ENCODE measurements at places on chromosomes 3 and 15.

GRCh38 chr3:12780751-12781150 is 15.7 kb upstream of the CAND2 start:
- no peak for DNase-seq

DNA sequence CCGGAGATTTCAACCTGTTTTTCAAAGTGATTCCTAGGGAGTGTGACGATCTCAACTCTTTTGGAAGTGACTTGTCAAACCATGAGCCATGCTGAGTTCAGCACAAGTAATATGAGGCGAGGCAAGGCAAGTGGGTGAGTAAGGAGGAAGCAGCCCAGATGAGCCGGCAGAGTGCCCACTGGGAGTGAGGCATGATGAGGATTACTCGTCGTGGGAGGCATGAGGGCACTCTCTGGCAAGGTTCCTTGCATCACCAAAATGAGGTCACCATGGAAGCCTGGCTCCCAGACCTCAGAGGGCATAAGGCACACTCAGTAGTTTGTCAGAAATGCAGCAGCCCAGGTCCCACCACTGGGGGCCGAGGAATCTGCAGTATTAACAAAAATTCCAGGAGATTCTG is 636.1 kb downstream of the MAGI1 start:
- DNase-seq: no peak

DNA sequence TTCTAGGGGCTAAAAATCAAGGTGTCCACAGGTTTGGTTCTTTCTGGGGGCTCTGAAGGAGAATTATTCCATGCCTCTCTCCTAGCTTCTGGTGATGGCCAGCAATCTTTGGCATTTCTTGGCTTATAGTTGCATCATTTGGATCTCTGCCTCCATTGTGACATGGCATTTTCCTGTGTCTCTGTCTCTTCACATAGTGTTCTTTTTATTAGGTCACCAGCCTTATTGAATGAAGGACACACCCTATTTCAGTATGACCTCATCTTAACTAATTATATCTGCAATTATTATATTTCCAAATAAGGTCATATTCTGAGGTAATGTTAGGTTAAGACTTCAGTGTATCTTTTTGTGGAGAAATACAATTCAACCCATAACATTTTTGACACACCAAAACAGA is 3.2 kb upstream of the GBE1 start:
- no peak for DNase-seq

GRCh38 chr3:72230774-72231379 is 445.9 kb upstream of the PROK2 start:
- no peak for DNase-seq

DNA sequence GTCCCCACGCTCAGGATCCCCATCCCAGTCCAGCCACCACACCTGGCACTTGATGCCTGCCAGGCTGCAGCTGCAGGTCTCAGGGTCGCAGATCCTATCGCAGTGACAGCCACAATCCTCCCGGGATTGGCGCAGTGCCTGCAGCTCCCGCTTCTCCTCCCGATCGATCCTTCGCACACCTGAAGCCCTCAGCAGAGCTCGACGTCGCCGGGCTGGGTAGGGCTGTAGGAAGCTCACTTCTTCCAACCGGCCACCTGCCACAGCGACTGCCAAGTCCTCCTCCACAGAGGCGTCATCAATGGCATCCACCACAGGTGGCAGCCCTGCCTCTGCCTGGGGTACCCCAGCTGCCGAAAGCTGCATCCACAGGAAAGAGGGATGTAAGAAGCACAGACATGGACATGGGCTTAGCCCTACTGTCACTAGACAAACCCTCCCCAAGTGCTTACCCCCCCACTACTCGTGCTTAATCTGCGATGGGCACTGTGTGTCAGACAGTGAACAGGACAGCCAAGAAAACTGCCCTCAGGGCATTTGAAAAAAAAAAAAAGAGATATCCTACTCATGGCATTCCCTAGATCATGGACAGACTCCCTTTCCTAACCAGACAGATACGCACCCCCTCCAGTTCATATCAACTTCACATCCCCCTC is 9.2 kb downstream of the CSRNP1 start:
- DNase-seq: no peak

DNA sequence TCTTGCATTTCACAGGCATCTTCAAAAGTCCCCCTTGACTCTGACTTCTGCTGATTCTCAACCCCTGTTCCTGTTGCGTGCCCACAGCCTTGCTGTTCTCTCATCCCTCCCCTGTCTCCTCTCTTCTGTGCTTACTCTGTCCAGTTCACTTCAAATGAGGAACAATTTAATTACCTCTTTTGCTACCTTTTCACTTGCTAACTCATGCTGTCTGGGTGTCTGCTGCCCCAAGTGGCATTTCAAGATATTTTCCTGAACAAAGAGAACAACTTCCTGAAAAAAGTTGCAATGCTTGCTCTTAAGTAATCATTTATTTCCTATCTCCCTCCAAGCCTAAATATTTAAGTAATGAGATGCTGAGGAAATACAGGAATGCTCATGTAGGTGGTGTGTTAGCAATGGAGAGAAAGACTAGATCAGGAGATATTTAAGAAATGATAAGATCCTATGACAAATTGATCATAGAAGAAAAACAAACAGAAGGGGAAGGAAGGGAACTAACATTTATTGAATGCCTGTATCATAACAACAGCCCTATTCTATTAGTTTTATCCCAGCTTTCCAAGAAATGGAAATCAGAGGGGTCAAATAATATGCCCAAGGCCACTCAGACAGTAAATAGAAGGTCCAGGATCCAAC is 42.2 kb downstream of the SV2B start:
- no peak for DNase-seq

- no peak for DNase-seq
Observed at GRCh38 chr15:32729700-32730395, 12.0 kb downstream of the GREM1 start.

GRCh38 chr15:24067733-24068501 is 380.8 kb upstream of the NDN start:
- no peak for DNase-seq

DNA sequence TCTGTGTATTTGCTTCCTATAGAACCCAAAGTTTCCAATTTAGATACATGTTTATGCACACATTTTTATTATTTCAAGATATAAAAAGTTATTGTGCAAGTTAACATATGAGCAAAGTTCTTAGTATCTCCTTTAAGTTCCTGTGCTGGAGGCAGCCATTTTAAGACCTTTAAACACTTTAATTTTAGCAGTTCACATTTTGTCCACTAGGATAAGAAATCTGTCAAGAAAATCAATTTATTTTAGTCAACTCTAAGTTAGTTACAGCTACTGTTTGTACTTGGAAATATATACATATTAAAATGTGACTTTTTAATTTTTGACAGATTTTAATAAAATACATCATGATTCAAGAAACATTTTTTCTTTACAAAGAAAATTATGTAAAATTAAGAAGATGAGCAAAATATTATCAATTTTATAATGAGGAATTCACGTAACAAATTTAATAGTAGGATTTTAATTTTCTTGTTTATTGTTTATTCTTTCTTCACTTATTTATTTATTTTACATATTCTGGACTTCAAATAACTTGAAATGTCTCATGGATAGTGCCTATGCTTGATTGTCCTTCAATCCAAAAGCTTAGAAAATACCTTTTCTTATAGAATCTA is 402.6 kb upstream of the GBE1 start:
- no peak for DNase-seq

DNA sequence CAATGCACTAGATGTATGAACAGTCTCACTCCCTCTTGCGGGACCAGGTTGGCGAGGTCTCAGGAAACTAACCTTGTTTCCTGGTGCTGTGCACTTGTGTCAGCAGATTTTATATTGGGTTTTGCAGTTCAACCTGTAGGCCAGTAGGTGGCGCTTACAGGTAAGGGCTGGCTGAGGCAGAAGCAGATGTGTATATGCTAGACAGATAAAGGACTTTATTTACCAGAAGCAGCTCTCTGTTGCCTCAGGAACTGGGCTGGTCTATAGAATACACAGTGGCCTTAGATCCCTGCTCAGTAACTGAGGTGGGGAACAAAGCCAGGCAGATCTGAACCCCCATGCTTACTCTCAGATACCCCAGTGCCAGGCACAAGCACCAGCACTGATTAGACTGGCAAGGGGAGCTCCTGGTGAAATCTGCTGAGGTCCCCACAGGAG is 296.8 kb downstream of the DOCK3 start:
- peak; percentile 13 for DNase-seq

DNA sequence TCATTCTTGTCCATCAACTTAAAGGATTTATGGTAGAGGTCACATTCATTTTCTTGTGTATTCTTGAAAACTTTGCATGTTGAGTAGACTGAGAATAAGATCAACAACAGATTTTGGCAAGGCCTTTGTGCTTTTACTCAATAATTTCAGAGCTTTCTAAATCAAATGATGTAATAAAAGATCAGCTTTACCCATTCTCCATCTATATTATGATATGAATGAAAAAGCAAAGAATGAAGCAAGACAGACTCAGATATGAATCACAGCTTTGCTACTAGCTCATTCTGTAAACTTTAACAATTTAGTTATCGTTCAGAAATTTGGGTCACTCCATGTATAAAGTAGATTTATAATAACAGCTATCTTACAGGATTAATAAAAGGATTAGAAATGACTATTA is 275.8 kb upstream of the ARL6 start:
- DNase-seq: no peak

GRCh38 chr3:191139736-191140135 is 59.3 kb upstream of the OSTN start:
- DNase-seq: no peak

- DNase-seq: no peak
Observed at GRCh38 chr15:31032961-31033371, 41.5 kb upstream of the MTMR10 start.

GRCh38 chr15:28051955-28052633 is 47.0 kb downstream of the OCA2 start:
- DNase-seq: no peak

GRCh38 chr15:62605282-62605681 is 437.3 kb upstream of the TPM1 start:
- DNase-seq: no peak

DNA sequence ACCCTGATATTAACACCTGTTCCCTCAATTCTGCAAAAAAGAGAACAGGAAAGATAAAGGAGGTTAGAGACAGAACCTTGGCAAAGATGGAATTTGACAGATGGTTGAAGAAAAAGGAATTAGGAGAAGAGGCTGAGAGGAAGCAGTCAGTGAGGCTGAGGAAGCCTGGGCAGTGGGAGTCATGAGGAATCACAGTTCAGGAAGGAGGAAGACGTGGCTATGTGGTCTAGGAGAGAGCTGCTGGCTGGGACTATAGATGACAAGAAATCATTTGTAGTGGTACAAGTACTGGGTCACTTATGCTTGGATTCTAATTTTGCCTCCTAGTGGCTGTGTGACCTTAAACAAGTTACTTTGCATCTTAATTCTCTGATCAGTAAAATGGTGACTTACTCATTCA is 49.0 kb downstream of the LARS2 start:
- DNase-seq: no peak

- DNase-seq: no peak
Observed at GRCh38 chr3:47000198-47000815, 20.8 kb downstream of the NBEAL2 start.

DNA sequence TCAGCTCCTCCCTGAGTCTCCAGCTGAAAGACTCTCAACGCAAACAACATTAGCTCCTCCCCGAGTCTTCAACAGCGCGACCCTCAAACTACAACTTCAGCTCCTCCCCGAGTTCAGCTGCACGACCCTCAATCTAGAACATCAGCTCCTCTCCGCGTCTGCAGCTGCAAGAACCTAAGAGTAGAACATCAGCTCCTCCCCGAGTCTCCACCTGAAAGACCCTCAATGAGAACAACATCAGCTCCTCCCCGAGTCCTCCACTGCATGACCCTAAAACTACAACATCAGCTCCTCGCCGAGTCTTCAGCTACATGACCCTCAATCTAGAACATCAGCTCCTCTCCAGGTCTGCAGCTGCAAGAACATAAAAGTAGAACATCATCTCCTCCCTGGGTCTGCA is 78.3 kb downstream of the TFRC start:
- DNase-seq: no peak

GRCh38 chr3:152019508-152019907 is 146.1 kb downstream of the SUCNR1 start:
- no peak for DNase-seq

DNA sequence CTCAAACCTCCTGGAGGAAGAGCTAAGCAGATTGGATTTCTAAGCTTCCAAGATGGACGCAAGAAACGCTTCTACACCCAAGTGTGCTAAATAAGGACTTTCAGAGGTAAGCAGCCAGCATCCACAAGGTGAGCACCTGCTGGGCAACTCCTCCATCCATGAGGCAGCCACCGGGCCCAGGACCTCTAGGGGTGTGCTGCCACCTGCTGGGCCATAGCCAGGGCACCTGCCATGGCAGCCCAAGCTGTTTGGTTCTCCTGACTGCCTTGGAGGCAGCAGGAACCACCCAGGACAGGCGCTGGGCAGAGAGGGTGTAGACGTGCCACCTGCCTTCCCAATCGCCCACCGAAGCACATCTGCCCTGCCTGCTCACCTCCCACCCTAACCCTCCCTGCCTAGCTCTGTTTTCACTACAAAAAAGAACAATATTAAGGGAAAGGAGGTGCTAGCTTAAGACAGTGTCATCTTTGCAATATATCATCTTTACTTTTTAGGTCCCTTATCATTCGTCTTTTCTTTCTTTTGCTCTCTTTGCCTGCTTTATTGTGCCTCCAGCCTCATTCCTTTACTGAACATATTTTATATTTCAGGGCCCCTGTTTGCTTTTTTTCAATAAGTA is 12.9 kb downstream of the C15orf62 start:
- no peak for DNase-seq

GRCh38 chr15:83305704-83306291 is 21.3 kb upstream of the BNC1 start:
- DNase-seq: no peak

GRCh38 chr15:89860431-89860830 is 33.4 kb downstream of the AP3S2 start:
- DNase-seq: no peak

DNA sequence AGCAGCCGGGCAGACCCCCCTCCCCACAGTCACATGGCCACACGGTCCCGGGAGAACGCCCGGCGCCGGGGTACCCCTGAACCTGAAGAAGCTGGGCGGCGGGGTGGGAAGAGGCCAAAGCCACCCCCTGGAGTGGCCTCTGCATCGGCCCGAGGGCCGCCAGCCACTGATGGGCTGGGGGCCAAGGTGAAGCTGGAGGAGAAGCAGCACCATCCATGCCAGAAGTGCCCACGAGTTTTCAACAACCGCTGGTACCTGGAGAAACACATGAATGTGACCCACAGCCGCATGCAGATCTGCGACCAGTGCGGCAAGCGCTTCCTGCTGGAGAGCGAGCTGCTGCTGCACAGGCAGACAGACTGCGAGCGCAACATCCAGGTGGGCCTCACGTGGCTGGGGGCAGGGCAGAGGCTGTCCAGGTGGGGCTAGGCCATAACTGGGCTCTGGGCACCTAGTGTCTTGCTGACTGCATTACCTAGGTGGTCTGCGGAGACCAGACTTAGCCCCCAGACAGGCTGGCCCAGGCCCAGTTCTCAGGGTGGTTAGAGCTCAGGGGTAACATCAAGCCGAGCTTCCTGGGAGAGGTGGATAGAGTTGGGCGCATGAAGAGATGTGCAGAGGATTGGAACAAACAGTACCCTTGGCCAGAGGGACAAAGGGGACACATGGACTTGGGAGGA is 6.1 kb downstream of the ZBTB47 start:
- no peak for DNase-seq

GRCh38 chr3:85864896-85865295 is 906.1 kb downstream of the CADM2 start:
- DNase-seq: no peak

- no peak for DNase-seq
Observed at GRCh38 chr15:72599855-72600464, 54.5 kb upstream of the GOLGA6B start.

- no peak for DNase-seq
Observed at GRCh38 chr15:91599261-91599660, 254.2 kb upstream of the SLCO3A1 start.

- DNase-seq: no peak
Observed at GRCh38 chr3:147756476-147756875, 347.3 kb downstream of the ZIC1 start.

Measured in SIG-M5 (cell line).